ENCODE measurements at places on chromosomes 2 and 18.

DNA sequence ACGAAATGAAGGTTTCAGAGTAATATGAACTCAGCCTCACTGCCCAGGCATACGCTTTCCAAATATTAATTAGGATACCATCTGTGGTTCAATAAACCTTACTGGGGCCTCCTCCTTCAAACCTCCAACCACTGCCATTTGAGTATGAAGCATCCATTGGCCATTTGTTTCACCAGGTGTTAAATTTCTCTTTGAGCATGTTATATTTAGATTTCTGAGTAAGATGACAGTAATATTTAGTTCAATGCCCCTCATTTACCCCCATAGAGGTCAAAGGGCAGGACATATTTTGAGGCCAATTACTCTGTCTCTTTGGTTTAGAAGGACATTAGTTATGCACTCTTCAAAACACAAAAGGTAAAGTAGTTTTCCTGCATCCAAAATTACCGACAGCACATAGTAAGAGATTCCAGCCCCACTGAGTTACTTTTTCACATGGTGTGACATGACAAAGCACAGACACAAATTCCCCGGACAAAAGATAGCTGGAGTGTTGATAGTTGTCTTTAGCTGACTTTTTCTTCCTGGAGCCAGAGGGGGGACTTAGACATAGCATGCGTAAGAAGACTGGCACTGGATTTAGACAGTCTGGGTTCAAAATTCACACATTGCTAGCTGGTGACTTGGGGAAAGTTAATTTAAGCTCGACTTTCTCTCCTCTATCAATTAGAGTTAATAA lies 33.1 kb upstream of the LNPK start:
- DNase-seq = no peak

GRCh38 chr2:73516033-73516432 lies 126.2 kb downstream of the NAT8 start:
- no peak for DNase-seq

DNA sequence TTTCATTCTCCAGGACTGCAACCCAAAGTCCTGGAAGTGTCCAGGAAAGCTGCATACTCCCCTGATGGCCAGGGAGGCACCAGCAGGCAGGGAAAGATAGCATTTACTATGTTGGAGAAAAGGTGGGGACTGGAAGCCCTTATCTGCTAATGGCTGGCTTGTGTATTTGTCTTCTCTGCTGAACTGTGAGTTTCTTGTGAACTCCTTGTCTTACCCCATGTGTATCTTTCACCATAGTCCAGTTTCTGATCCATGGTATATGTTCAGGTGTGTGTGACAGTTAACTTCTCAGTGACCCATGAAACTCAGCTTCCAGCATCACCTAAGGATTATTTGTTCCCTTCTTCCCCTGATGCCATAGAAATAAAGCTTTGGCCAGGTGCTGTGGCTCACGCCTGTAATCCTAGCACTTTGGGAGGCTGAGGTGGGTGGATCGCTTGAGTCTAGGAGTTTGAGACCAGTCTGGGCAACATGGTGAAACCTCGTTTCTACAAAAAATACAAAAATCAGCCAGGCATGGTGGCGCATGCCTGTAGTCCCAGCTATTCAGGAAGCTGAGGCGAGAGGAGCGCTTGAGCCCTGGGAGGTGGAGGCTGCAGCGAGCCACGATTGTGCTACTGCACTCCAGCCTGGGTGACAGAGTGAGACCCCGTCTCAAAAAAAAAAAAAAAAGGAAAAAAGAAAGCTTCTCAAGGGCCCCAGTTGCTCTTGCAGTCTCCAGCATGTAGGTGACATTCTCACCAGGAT lies 112.8 kb upstream of the MAP4K3 start:
- DNase-seq = no peak

- peak; percentile 31 for DNase-seq
Observed at GRCh38 chr2:170817093-170818035, 677 bp downstream of the GAD1 start.

DNA sequence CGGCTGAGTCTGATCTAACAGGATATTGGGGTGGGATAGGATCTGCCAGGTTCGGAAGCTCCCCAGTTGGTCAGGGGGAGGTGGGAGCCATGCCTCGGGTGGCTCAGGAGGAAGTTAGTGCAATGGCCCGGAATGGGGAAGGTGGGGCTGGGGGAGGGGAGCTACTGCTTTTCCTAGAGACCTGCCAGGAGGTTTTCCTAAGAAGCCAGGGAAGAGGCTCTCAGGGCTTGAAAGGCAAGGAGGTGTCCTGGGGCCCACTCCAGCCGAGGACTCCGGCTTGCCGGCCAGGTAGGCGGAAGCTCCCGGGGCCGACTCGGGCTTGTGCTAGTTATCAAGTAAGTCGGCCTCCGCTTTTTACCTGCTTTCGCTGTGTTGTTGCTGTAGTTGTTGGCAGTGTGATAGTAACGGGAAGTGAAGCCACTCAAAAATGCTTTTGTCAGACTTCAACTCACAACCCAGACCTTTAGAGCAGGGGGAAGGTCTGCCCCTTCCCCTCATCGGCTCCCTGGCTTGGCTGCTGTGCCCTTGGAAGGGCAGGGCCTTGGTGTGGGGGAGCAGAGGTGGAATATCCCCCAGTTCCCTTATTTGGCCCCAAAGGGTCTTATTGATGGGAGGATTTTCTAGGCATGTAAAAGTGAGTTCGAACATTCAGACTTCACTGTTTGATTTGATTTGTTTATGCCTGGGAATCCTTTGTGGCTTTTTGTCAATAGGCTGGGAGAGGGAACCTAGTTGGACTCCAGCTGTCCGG lies 5.4 kb downstream of the GDF7 start:
- no peak for DNase-seq

GRCh38 chr2:160388464-160389263 lies 104.9 kb downstream of the RBMS1 start:
- no peak for DNase-seq

DNA sequence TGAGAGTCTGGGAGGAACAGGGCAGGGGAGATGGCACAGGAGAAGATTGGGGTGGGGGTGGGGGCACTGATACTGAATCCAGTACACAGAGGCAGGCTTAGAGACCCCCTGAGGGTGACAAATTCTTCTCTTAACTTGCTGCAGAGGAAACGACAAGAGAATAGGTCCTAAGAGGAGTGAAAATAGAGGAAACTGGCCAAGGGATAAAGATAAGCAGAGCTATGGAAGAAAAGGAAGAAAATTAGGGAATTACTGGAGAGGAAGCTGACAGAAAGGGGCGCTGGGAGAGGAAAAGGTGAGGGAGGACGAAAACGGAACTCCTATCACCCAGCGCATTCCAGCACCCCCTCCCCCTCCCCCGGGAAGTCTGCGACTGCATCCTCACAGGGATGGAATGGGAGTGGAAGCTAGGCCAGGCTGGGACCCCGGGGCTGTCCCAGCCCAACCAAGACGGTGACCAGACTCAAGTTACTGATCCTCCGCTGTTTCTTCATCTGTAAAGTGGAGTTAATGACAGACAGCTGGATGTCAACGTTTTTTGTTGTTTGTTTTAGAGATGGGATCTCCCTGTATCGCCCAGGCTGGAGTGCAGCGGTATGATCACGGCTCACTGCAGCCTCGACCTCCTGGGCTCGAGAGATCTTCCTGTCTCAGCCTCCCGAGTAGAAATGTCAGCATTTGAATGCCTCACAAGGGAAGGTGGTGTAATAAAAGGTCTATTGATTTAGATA lies 2.6 kb upstream of the EMX1 start:
- DNase-seq = no peak

DNA sequence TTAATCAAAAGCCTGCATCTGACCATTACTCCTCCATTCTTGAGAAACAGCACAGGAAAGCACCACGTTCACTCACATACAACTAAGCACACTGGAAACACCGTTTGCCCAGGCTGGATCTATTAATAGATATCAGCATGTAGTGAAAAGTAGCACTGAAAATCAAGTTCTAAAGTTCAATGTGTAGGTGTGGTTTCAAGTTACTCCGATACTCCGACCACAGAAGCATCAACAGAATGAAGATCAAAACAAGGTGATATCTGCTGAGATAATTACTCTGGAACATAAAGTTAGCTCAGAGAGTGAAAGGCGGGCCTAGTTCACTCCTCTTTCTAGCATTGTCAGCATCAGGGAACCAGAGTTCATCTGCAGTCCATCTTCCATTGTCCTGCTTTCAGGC lies 1367.4 kb upstream of the ACVR2A start:
- no peak for DNase-seq

- no peak for DNase-seq
Observed at GRCh38 chr2:41691561-41691960, 356.3 kb upstream of the PKDCC start.

DNA sequence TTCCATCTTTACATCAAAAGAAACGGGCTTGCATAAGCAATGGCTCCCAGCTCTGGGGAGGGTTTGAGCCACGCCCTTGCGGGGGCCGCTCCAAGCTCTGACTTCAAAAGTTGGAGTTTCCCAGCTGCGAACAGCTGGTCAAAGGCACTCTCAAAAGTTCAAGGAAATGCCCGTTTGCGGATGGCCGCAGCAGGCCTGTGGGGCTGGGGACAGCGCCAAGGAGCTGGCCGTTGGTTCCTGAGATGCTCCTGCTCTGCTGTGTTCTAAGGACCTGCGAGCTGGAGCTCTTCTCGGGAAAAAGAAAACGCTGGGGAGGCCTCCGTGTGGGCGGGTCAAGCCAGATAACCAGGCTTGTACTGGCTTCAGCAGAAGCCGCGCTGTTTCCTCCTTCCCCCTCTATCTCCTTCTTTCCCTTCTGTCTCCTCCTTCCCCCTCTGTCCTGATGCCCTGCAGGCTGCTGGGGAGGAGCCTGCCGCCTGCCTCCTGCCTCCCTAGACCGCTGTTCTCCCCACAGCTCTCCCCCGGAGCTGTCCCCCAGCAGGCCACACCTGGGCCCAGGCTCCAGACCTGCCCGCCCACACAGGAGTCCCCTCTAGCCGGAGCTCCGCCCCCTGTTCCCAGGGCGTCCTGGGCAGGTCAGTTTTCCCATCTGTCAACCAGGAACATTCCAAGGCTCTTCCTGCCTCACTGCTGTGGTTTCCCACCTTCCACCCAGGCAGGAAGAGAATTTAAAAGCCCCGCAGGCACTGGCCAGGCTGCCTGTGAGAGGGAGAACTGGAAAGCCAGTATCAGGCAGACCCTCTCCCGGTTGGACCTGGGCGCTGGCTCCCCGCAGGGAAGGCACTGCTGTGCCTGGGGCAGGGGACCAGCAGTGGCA lies 14.1 kb downstream of the KLF11 start:
- peak; percentile 74 for DNase-seq

DNA sequence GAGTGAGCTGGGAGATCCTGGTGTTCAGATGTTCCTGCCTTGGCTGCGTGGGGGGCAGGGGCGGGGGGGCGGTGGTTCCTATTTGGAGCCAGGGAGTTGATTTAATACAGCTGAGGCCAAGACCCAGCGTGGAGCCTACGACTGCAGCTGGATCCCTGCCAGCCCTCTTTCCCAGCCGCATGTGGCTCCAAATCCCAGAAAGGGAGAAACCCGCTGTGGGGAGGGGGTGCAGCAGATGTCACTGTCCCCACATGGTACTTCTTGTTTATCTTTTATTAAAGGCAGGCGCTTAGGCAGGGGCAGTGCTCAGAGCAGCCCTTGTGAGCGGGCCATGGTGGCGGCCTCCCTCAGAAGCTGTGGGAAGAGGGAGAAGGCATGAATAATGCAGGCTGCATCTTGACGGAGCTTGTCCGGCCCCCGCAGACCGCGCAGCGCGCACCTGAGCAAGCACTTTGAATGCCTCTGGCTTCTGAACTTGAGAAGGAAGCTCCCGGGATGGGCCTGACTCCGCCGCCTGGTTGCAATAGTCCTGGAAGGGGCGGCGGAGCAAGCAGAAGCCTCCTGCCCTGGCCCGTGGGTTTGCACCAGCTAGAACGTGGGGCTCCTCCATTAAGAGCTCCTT lies 112.1 kb downstream of the GLI2 start:
- DNase-seq = peak; percentile 62

DNA sequence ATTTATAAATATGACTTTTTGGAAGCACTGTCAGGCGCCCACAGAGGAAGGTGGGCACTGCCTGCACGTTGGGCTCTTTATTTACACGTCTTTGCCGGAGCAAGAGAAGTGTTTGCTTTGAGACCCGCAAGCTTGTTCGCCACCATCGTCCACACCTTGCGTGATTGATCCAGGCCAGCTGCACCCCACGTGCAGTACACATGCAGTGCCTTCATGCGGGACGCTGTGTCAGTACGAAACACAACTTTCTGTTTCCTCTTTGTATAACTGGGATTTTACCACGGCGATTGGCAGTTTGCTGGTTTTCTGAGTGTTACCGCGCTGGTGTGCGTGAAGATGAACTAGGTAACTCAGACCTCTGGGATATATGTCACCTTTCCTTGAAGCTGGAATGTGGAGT lies 571.0 kb upstream of the SALL3 start:
- DNase-seq = no peak

- DNase-seq = no peak
Observed at GRCh38 chr2:10083692-10084211, 3.5 kb upstream of the CYS1 start.

- DNase-seq = no peak
Observed at GRCh38 chr2:188986839-188987238, 12.7 kb downstream of the COL3A1 start.

GRCh38 chr2:200415455-200415854 lies 94.4 kb downstream of the KCTD18 start:
- no peak for DNase-seq

GRCh38 chr18:41967680-41968079 lies 12.6 kb downstream of the PIK3C3 start:
- DNase-seq = no peak
